Dorsolateral prefrontal cortex (tissue), 122 donors: ENCODE measurements at places on chromosomes 12 and 14. TPM values are rescaled to one million over a fixed set of nuclear protein-coding genes. Genes with fewer than 3 reads are reported as not detected.

- no peak for DNase-seq
These were observed at the start of gene LRCOL1 for GRCh38 chr12:132610051-132610759. LRCOL1 (minus strand) TSS chr12:132610582; CDS start chr12:132606251, 4,331 bp downstream.

- no peak for DNase-seq
These were observed 339.5 kb downstream of the AEBP2 start for GRCh38 chr12:19778797-19779196.

- no peak for DNase-seq
These were observed 53.8 kb downstream of the PHETA1 start for GRCh38 chr12:111314953-111315539.

SLC25A21 gene
- 2.1 TPM for total RNA-seq

DNA sequence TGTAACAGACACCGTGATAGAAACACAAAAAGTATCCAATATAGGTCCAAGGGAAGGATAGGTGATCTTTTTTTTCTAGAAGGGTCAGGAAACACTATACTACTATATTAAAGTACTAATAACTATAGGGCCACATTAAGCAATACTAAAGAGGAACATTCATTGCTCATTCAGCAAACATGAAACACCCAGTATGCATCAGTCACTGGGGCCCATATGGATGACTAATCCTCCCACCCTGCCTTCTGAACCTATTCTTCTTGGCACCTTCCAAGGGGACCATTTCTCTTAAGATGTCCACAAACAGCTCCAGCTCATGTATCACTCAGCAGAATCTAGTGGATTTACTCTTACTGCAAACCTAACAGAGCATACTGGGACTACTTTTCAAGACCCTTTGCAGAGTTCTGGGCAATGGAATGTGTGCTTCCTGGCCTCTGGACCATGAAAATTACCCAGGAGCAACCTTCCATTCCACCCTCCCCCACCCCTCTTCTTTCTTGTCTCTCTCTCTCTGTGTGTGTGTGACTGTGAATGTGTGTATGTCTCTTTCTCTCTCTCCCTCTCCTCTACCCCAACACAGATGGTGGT, 187.9 kb downstream of the EPS8 start:
- DNase-seq: no peak

DNA sequence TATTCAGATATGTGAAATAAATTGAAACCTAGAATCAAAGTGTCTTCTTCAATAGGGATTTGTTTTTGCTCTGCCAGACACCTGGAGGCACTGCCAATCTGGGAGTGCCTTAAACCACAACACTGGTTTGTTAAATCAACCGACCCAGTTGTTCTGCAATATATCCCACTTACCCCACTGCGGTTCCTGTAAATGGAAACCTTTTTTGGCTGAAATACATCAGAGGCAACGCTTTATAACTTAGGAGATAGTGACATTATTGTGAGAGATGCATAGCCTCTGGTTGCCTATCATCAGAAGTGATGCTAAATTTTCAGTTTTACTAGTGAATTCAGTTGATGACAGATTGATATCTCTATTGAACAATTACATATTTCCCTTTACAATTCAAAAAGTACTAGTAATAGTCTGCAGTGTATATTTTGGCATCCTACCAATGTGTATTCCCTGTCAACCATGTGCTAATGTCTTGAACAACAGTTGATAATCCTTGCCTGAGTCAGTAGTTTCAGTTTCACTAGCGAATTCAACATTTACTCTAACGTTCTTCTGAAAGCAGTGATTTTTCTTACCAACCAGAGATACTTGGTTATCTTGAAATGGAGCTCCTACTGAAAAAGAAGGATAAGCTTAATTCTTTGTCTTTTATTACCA, 30.5 kb downstream of the PPP2R5C start:
- no peak for DNase-seq

PLEKHG7 gene
- total RNA-seq: not detected

LALBA gene
- total RNA-seq: not detected

- DNase-seq: no peak
These were observed 3.5 kb upstream of the RAN start for GRCh38 chr12:130868412-130868811.

GRCh38 chr12:50637870-50638481, 125.9 kb upstream of the ATF1 start:
- DNase-seq: no peak

DNA sequence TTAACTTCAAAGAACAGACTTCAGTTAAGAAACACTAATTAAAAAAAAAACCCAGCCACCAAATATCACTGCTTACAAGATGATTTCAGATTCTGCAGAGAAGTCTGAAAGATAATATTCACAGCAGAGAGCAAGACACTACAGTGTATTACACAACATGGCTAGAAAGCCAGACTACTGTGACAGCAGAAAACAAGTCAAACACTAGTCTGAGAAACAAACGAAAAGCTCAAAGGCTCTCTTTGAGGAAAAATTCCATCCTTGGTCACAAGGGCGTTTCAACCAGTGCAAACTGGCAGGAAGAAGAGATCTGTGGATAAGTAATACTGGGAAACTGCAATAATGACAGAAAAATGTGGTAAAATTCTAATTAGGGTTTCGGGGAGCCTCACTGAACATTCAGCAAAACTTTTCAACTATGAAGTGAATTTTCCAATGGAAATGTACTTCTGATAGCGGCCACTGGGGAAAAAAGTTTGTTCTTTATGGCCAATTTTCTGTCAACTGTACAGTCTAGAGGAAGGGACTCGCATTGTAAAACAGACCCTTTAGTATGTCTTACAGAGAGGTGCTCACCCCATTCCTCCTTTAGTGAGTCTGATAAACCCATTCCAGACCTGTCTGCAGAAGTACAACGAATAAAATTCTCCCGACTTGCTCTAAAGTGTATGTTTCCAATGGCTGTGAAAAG, 50.4 kb downstream of the ACADS start:
- no peak for DNase-seq

KLHDC1 gene
- 30.1 TPM for total RNA-seq

DNA sequence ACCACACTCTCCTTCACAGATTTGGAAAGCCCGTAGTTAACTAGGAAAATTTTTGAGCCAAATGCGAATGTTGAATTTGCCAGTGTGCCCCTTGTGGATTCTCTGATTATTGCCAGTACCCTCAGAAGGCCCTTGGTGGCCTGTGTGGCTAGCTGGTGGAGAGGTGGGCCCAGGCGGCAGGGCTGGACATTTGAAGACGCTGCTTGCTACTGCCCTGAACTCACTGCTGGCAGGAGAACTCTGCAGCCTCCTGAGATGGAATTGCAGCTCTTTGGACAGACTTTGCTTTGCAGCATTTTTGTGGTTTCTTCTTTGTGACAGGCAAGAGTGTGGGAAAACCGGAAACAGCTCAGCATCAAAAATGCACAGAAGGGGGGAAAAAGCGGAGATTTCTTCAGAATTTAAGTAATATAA, 97.6 kb downstream of the TGFB3 start:
- DNase-seq: no peak

HPD gene
- not detected for total RNA-seq

C1QL4 gene
- 0.23 TPM for total RNA-seq

DNA sequence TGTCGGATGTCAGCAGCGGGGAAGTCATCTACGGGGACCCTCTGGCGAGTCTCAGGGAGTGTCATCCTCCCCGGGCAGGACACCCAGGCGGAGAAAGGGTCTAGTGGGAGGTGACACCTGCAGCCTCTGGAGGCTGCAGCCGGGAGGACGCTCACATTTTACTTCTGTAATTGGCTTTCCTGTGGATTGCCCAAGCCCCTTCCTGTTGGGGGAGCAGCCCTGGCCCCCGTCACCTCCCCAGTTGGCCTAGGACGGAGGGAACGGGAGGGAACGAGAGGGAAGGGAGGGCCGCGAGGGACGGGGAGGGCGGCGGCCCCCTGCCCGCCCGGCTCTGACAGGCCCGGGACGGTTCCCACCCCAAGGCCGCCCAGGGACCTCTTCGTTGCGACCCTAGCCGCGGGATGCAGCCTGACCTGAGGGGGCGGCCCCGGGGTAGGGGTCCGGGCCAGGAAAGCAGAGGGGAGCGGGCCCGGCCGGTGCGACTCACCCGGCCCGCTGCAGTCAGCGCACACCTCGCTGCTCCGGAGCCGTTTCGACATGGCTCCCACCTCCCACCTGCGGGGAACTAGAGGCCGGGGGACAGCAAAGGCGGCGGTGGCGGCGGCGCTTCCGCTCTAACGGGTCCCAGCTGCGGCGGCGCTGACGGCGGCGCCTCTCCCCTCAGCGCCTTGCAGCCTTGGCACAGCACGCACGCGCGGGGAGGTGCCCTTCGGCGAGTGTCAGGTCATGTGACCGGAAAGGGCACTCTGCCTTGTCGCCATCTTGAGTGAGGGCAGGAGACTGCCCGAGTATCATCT, at the start of gene GIT2:
Gene GIT2, minus strand, starts transcription at position 683 of the 797 bp plus-strand sequence. Its CDS starts 144 bp downstream, at position 539.
- DNase-seq: peak; percentile 96

PPM1H gene
- 56.9 TPM for total RNA-seq

- no peak for DNase-seq
These were observed 68.3 kb downstream of the SCARB1 start for GRCh38 chr12:124795081-124795948.

HSPA2 gene
- 71.4 TPM for total RNA-seq

- DNase-seq: no peak
These were observed 3.5 kb downstream of the TAC3 start for GRCh38 chr12:57012600-57013465.

DNA sequence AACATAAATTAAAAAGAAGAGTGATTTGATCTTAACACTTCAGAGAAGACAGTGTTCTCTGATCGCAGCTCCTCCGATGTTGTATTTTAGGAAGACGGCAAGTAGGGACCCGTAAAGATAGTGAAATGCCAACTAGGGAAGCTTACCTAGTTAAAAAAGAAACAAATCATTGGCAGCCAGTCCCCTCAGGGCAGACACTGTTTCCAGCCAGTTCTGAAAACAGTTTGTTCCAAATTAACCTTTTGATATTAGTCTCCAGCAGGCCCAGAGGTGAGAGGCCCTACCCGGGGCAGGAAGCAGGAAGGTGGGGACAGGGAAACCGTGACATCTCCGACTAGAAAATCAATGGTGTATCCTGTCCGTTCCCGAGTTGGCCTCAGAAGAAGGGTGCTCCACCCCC, 56.0 kb downstream of the KSR2 start:
- DNase-seq: no peak

- no peak for DNase-seq
These were observed 101.2 kb upstream of the ATF7IP start for GRCh38 chr12:14264316-14264715.

TUNAR gene
- total RNA-seq: 14.7 TPM

OR6C2 gene
- total RNA-seq: not detected

DNA sequence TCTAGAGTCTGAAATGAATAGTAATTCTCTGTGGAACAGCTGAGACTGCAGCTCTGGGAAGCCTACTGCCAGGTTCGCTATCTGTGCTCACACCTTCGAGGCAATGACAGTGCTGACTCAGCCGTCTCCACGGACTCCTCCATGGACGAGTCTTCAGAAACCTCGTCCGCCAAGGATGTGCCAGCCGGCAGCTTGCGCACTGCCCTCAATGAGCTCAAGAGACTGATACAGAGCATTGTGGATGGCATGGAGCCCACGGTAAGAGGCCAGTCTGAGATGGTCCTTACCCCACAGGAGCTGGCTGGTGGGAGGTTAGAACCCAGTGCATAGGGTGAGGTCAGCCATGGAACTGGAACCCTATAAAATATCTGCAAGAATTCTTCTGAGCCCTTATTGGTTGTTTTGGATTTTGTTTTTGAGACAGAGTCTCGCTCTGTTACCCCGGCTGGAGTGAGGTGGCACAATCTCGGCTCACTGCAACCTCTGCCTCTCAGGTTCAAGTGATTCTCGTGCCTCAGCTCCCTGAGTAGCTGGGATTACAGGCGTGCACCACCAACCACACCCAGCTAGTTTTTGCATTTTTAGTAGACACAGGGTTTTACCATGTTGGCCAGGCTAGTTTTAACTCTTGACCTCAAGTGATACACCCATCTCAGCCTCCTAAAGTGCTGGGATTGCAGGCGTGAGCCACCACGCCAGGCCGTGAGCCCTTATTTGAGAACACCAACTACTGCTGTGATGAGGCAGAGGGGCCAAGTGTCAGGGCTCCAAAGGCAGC, 43.9 kb downstream of the RAB35 start:
- peak; percentile 18 for DNase-seq

DNA sequence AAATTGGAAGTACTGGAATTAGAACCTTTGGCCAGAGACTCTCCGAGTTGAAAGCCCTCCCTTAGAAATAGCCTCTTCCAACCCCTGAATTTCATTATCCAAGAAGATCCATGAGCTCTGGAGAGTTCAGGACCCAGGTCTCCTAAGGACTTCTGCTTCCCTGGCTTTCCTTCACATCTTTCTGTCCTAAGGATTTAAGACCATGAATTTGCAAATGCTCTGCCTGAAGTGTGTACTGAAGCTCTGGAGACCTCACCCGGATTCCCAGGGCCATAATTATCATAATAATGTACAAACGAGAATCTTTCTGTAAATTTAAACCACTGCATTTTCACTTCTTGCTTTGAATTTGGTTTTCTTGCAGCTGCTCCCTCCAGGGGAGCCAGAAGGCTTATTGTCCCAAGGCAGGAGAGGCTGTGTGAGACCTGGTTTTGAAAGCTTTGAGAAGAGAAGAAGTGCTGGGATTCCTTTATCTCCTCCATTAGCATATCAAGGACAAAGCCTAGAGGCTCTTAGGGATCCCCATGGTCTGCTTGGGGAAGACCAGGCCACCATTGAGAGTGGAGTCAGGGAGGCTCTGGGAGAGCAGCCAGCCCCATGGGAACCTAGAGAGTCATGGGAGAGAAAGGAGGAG, 41.1 kb downstream of the GLRX5 start:
- no peak for DNase-seq

SMCO2 gene
- 1.5 TPM for total RNA-seq

DNA sequence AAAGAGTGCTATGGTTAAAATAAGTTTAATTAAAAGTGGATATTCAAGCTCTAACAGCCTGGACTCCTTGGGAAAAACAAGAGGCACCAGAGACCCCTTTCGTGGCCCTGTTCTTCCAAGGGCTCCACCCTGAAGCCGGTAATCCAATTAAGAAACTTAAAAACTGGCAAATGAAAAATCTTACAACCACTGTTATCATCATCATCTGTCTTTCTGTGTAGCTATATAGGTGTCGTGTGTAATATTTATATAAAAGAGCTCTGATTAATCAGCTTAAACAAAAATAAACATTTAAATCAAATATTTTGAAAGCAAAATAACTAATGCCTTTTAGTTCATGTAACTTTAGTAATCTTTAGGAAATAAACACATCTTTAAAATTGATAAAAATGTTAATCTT, 4.5 kb downstream of the ATF1 start:
- DNase-seq: no peak

DNA sequence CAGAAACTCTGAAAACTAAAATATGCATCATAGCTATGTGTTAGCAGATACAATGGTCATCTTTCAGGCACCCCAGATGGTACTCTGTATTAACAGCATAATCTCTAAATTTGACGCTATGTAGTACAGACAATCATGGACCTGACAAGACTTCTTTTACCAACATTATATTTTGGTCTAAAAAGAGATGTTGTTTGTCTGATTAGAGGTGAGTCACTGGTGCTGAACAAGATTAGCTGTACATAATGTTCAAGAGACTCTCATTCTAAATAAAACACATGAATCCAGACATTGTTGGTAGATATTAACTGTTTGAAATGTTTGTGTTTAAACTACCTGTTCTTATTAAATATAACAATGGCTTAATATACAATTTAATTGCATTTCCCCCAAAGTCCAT, 146.4 kb upstream of the LMNTD1 start:
- no peak for DNase-seq
